NCI-H187 treated with DMSO at 0.1 percent for 48 hours (cell line): ENCODE measurements at places on chromosomes 16 and 17.

DNA sequence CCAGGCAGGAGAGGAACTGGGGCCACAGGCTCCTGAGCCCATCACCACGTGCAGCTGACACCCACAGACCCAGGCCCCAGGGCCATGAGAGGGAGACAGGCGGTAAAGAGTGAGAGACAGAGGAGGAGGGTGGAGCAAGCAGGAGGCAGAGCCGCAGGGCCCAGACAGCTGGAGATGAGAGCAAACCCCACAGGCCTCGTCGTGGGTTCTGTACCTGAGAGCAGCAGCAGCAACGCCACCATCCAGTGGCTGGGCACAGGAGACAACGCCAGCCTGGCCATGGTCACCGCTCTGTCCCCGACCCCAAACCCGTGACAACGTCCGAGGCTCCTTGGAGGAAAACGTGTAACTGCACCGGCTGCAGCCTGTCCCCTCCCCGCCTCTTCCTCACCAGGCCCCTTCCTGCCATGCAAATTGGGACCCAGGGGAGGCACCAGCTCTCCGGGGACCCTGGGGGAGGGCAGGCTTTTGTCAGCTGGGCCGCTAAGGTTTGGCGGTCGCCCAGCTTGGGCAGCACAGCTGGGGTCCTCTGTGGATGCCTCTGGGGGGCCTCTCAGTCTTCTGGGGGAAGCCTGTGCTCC is at the start of gene CD79B:
TSS of gene CD79B (minus strand) at position 351 of the 581 bp plus-strand sequence. CDS start at position 281, 70 bp downstream.
- no peak for DNase-seq

- no peak for DNase-seq
Measured at GRCh38 chr17:82103553-82104451, 5.8 kb upstream of the FASN start.

GRCh38 chr16:30521873-30522641 is 4.3 kb downstream of the ZNF768 start:
- DNase-seq, result no peak

GRCh38 chr16:88605186-88606147 is 32.9 kb upstream of the IL17C start:
- no peak for DNase-seq

DNA sequence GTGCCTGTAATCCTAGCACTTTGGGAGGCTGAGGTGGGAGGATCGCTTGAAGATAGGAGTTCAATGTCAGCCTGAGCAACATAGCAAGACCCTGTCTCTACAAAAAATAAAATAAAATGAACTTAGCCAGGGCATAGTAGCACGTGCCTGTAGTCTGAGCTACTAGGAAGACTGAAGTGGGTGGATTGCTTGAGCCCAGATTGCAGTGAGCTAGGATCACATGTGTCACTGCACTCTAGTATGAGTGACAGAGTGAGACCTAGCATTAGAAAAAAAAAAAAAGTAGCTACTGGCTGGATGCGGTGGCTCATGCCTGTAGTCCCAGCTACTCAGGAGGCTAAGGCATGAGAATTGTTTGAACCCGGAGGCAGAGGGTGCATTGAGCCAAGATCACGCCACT is 6.0 kb downstream of the ADAP2 start:
- no peak for DNase-seq

DNA sequence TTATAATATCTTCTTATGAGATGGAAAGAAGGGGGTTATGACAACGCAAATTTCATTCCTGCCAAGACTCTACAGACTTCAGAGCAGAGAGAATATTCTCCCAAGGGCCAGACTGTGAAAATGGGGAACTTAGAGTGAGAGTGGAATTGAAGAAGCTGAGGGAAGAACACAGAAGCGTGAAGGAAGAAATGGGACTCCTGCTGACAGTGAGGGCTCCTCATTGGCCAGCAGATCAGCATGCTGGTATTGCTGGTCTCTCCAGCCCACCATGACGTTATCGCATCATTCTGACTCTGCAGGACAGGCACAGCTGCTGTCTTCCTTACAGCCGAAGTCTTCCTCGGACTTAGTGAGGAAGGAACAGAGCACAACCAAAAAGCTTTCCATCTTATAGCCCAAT is 24.3 kb downstream of the CCL4 start:
- DNase-seq, result no peak

GRCh38 chr17:43855061-43855460 is 8.1 kb downstream of the CD300LG start:
- no peak for DNase-seq

GRCh38 chr16:1475552-1476114 is 805 bp upstream of the CLCN7 start:
- DNase-seq, result no peak

DNA sequence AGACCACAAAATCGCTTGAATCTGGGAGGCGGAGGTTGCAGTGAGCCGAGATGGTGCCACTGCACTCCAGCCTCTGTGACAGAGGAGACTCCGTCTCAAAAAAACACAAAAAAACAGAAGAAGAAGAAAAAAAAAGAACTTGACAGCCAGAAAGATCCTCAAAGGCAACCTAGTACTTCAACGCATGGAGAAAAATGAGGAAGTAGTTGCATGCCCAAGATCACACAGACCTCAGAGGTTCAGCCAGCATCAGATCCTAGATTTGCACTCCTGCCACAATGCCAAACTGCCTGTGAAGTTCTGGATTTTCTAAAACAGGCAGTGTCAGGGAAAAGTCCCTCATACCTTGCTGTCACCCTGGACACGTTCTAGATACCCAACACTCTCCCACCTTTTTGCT is 1.5 kb downstream of the ATPAF2 start:
- DNase-seq, result no peak

DNA sequence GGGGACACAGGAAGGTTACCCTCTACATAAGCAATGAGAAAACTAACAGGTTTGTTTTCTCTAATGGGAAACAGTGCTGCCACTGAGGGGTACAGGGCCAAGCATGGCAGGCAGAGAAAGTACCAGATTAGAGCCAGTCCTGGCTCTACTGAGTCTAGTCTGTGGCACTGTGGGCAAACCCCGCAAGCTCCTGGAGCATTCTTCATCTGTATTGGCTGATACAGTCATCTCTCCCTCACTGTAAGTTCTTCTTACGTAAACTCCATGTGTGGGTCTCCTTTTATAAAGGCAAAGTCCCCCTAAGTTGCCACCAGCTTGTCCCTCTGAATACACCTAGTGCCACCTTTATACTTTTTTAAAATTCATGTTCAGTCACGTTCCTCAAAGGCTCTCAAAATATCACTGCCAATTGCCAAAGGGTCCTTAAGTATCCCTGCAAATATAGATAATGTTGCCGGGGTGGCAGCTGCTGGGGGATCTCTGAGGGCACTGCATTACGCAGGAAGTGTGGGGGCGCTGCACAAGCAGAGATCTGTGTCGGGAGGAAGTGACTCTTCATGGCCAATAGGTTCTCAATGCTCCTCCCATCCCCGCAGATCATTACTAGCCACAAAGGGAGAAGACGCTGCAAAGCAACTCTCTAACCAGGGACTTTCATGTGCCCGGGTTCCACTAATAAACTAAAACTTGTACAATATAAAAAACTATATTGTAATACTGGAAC is 18.8 kb downstream of the XPO6 start:
- DNase-seq, result no peak

- DNase-seq, result no peak
Measured at GRCh38 chr16:68370581-68371275, 59.9 kb downstream of the PRMT7 start.

- no peak for DNase-seq
Measured at GRCh38 chr16:4984174-4984990, 26.3 kb downstream of the SEC14L5 start.

- DNase-seq, result no peak
Measured at GRCh38 chr17:64771980-64772844, 110.1 kb upstream of the SMURF2 start.

GRCh38 chr16:58186176-58186944 is 11.5 kb downstream of the CSNK2A2 start:
- DNase-seq, result no peak

DNA sequence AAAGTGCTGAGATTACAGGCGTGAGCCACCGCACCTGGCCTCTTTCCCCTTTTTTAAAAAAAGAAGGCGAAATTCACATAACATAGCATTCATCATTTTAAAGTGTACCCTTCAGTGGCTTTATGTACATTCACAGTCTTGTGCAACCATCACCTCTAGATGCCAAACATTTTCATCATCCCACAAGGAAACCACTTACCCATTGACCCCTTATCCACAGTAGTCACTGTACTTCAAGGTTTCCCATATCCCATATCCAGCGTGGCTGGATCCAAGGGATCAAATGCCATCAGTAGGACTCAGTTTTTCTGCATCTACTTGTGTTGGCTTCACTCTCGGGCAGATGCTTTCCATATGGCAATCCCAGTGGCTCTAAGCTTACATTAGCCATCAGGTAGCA is 50.3 kb downstream of the BMERB1 start:
- no peak for DNase-seq

GRCh38 chr17:37050920-37051319 is 102.2 kb downstream of the AATF start:
- no peak for DNase-seq

DNA sequence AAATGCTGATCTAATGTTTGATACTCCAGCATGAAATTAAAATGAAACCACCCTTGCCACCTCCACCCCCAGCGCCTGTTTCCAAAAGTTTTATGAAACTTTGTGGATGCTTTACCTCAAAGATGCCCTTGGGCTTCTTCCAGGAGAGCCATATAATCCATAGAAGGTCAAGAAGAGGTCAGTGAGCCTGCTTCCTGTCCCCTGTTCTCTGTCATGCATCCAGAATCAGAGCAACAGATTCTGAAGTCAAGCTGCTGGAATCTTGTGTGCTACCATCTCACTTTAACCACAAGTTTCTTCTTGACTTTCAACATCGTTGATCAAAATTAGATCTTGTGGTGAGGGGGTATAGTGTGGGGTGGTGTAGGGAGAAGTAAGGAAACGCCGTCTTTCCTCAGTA is 8.6 kb downstream of the GOSR2 start:
- DNase-seq, result no peak

DNA sequence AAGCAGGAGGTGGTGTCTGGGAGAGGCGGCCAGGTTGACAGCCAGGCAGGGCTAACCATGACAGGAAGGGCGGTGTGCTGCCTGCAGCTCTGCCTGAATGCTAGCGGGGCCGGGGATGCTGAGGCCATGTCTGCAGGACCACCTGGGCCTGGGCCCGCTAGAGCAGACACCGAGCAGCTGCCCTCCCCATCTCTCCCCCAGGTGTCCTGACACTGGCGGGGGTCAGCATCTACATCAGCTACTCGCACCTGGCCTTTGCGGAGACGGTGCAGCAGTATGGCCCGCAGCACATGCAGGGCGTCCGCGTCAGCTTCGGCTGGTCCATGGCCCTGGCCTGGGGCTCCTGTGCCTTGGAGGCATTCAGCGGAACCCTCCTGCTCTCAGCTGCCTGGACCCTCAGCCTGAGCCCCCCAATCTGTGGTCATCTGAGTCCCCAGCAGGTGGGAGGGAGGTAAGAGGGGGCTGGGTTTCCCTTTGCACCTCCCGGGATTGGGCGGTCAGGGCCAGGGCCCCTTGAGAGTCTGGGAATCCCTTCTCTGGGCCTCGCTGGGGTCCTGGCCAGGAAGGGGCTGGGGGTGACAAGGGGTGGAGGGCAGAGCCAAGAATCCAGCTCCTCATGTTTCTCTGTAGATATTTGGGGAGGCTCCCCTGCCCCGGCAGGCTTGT is 7.5 kb downstream of the TMEM235 start:
- DNase-seq, result no peak

- DNase-seq, result no peak
Measured at GRCh38 chr17:40337351-40337750, 27.2 kb downstream of the GJD3 start.

DNA sequence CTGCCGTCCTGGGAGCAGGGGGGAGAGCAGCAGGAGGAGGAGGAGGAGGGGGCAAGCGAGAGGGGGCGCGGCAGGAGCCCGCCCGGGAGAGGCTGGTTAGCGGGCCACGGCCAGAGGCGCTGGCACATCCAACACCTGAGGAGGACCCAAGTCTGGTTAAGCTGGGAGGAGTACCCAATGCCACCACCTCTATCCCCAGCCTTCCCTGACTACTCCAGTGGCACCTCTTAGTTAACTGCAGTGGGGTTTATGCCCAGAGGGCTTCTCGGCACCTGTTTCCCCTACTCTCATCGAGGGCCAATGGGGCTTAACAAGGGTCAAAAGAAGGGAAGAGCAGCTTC is 5.6 kb downstream of the PHOSPHO1 start:
- no peak for DNase-seq

DNA sequence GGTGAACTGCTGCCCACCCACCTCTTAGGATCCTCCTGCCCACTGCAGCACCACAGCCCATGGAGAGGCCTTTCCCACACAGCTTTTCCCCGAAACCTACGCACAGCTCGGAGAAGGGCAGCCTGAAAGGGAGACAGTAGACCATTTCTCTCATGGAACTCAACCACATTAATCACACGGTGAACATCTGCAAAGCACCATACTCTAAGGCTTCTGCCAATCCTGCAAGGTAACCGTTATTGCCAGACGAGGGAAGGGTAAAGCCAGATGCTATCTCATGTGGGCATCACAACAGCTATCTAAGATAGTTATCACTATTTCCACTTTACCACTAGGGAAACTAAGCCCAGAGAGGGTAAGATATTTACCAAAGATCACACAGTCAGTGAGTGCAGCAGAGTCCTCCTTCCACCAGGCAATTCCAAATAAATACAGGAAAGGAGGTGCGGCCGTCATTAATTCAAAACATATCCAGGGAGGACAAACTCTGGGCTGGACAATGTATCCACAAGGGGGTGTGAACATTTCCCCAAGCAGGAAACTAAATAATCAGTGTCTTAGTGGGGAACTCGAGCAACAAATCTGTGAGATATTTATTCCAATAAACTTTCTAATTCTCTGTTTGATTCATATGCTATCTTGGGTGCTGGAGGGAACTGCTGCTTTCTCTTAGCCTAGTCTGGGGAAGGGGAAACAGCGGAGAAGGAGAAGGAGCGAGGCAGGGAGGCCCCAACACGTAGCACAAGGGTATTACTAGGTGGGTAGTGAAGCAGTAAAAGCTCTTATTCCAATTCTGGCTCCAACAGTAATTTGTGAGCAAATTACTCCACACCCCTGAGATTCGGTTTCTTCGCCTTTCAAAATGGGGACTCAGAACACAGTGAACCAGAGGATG is 723 bp downstream of the TMEM186 start:
- DNase-seq, result no peak

DNA sequence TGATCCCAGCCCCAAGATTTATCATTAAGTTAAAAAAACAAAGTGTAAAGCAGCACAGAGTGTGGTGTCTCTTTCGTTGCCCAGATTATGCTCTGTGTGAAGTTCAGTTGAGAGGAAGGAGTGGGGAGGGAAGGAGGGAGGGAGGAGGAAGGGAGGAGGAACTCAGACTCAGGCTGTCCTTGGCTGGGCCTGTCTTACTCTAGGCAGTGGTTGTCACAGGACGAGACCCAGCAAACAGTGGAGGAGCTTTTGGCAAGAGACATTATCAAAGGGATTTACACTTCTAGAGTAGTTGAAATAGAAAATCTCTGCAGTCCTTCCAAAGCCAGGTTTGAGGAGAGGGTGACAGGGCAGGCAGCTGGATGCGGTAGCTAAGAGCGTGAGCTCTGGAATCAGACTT is 27.8 kb downstream of the KNOP1 start:
- no peak for DNase-seq

- no peak for DNase-seq
Measured at GRCh38 chr16:4415538-4416199, 727 bp downstream of the CORO7 start.

- DNase-seq, result no peak
Measured at GRCh38 chr16:47358816-47359215, 102.0 kb downstream of the ITFG1 start.

GRCh38 chr17:61294286-61294685 is 105.4 kb upstream of the TBX2 start:
- DNase-seq, result no peak
